CMK (cell line): ENCODE measurements at places on chromosomes 6 and 20.

- DNase-seq: no peak
These were observed 132.5 kb upstream of the FOXA2 start for GRCh38 chr20:22716821-22717351.

DNA sequence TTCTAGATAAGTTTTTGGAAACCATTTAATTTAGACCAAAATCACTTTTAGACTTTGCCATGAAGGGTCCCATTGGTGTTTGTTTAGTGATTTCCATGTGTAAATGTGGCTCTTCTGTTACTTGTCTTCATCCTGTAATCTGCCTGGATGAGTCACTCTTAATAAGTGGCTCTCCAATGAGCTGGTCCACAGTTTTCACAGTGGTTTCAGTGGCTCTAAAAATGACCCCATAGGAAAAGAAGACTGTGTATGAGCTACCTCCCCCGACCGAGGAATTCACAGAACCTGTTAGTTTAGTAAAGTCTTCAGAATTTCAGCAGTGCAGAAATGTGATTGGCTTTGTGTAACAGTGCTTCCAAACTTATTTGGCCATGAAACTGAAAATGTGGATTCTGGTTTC is 492.0 kb upstream of the MARCKS start:
- DNase-seq: no peak

GRCh38 chr20:14783766-14784165 is 446.4 kb upstream of the FLRT3 start:
- DNase-seq: no peak

DNA sequence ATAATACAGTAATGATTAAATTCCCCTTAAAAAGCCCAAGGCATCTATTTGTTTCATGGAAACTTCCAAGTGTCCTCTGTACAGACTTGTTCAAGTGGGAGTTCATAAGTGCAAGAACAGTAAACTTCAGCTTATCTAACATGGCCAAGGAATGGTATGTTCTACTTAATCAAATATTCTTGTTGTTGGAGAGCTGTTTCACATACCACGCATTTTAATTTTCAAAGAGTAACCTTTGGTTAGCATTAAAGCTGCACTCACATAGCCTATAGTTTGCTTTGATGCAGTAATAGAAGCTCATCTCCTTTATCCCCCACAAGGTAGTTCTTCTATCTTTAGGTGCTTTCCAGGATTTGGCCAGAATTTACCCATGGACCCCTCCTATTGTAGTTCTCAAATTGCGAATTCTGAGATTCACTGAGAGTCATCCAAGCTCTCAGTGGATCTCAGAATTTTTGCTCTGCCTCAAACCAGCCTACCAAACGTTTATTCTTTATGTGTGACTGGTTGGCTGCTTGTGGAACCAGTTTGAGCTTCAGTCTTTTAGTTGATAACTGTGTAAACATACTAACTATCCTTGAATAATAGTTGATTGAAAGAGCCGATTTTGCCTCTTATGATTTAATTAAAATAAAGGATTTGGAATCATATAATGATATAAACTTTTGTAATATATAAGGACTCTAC is 668.0 kb upstream of the FLRT3 start:
- no peak for DNase-seq

DNA sequence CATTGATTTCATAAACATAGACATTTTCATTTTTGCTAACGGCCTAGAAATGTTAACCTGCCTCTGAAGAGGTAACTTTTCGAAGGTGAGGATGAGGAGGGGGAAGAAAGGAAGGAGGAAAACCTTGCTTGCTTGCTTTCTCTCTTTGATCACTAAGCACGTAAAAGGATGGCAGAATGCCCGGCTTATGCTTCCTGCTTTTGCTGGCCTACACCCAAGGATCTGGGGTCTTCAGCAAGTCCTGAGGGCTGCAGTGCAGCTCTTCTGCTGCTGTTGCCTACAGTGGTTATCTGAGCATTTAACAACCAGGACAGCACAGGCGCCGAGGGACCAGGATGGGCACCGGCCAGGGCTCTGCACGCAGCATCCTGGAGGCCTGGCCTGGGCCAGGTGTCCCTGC is 150.8 kb upstream of the TAB2 start:
- no peak for DNase-seq

GRCh38 chr6:41056768-41057490 is 3.9 kb downstream of the APOBEC2 start:
- DNase-seq: no peak

GRCh38 chr20:63774306-63774705 is 34.7 kb downstream of the SLC2A4RG start:
- no peak for DNase-seq

- DNase-seq: no peak
These were observed at the start of gene FAXC for GRCh38 chr6:99349171-99350141. FAXC (minus strand) TSS chr6:99349674; CDS start chr6:99349372, 302 bp downstream.

GRCh38 chr20:24096864-24097450 is 108.4 kb upstream of the GGTLC1 start:
- no peak for DNase-seq
